Stimulated activated CD4-positive, alpha-beta T cell treated with anti-CD3 and anti-CD28 coated beads, TNF-alpha, amount 100 ng/mL, for 24 hours (primary cell): ENCODE measurements at places on chromosomes 11 and 22.

DNA sequence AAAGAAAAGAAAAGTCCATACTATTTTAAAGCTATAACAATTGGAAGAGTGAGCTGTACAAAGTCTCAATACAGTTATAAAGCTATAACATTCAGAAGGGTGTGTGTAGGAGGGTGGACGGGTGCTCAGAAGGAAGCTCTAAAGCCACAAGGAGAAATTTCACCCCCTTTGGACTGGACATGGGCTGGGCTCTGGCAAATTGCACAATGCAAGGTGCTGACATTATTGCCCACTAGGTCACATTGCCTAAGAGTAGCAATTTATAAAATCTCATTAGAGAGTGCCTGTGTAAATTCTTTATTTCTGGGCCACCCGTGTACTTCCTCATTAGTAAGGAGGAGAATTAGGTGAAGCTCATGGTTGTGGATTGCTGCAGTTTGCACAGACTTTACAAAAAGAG, 5.7 kb upstream of the APOBEC3A start:
- no peak for DNase-seq

GRCh38 chr11:69664901-69665300, 10.3 kb downstream of the LTO1 start:
- DNase-seq = no peak

DNA sequence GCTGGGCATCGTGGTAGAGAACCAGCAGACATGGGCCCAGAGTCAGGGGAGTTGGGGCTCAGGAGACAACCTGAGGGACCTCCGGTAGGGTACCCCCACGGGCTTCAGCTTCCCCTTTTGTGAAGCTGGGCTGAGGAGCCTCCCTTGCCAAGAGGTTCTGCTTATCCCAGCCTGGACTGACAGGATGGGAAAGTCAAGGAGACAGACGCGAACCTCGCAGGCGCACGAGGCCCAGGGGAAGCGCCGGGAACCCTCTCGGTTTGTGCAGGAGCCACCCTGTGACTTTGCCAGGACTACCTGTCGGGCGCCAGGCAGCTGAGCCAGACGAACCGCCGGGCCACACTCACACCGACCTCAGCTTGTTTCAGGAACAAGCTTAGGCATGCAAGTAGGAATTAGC, 566.1 kb downstream of the BRD1 start:
- DNase-seq = no peak

DNA sequence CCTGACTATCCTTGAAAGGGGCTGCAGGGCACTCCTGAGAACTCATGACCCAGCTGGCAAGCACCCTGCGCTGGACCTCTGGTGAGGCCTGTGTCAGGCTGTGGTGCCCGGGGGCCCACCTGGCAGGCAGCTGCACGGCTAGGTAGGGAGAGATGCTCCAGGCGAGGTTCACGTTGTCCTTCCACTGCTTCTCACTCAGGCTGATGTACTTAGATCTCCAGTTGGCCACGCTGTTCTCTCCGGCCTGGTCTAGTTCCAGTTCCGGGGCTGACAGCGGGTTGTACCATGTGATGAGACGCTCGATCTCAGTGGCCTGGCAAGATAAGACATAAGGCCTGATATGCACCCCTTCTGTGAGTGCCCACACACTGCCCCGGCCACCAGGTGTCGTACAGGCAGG, 44.7 kb upstream of the SERPIND1 start:
- DNase-seq = no peak

- no peak for DNase-seq
These were observed 16.6 kb downstream of the PIH1D2 start for GRCh38 chr11:112057170-112057569.
